Stimulated activated CD8-positive, alpha-beta memory T cell treated with anti-CD3 and anti-CD28 coated beads, Interleukin-4, amount 100 ng/mL, for 4 hours (primary cell): ENCODE measurements at places on chromosomes 3 and 15.

- no peak for DNase-seq
These were observed 5.7 kb downstream of the THBS1 start for GRCh38 chr15:39586387-39587095.

- no peak for DNase-seq
These were observed 16.0 kb downstream of the MUC13 start for GRCh38 chr3:124918524-124918923.

DNA sequence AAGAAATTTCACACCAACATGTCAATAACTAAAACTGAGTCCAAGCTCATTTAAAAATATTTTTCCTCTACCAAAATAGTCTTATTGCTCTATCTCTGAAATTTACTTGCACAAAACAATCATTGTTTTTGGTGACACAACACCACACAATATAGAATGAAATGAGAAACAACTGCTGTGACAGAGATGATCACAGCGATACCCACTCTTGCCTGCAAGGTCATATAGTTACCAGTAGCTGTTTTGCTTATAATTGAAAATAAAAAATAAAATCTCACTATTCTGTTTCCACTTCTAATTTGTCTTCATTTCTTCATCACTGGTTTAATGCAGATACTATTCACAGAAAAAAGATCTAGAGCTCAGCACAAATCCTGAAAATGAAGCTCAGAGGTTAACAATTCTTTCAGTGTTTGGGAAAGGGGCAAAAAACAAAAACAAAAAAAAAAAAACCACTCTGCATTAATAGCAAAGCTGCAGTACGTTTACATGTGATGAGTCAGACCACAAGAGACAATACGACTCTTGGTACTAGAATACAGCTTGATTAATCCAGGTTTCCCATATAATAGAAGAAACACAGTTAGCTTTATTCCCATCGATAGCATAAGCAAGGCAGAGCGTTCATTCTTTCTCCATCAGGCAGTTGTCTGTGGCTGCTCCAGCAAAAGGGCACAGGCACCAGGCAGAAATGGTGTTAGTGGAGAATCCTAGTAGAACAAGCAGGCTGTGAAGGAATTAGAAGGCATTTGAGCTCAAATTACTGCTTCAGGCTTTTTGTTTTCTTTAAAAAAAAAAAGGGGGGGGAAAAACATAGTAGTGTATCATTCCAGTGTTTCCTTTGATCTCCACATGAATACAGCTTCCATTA, 773 bp downstream of the ANKRD28 start:
- DNase-seq: no peak

DNA sequence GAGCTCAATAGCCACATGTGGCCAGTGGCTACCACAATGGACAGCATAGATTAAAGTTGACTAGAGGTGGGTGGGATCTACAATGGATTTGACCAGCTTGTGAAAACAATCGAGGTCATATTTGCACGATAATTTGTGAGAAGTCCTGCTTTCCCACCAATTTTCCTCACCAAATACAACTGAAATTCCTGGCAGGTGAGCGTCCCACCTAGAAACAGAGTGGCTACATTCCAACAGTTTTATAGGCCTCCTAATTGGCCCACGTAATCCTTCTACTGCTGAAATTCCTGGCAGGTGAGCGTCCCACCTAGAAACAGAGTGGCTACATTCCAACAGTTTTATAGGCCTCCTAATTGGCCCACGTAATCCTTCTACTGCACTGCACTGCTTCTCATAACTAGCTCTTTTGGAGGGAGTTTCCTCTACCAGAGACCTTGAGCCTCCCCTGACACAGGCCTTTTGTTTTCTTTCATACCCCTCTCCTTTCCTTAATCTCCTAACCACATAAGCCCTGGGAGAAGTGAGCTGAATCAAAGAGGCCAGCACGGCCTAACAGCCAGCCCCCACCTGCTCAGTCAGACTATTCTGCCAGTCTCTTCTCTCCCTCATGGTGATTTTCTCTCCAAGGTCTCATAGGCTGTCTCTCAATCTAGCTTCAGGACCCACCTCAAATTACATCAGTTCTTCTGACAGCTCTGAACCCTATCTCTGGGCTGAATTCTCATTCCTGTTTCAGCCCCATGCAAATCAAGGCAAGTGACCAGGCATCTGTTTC, 80.2 kb downstream of the BFSP2 start:
- DNase-seq: no peak

DNA sequence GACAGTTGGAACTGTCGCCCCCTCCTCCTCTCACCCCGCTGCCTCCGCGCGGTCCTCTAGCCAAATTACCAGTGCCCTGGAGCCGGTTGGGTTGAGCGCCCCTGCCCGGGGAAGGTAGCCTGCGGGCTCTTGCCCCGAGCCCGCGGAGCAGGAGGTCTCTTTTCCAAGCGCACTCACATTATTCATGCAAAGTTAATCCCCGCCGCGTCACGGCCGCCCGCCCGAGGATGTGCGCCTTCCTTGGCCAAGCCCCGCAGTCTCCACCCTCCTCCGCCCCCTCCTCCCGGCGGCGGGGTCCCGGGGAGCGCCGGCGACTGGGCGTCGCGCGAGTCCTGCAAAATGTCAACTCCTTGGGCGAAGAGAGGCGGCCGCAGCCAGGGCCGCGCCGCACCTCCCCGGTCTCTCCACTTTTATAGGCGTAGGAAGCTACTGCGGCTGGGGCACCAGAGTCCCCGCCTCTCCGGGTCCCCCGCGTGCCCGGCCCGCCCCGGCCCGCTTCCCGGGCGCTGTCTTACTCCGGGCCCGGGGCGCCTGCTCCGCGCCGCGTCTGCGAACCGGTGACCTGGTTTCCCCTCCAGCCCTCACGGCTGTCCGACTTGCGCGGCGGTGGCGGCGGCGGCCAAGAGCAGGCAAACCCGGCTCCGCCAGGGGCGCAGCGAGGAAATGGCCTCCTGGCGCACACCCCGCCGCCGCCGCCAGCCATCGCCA, at the start of gene THRB:
THRB (minus strand) TSS at position 233 of the 708 bp plus-strand sequence.
- no peak for DNase-seq

DNA sequence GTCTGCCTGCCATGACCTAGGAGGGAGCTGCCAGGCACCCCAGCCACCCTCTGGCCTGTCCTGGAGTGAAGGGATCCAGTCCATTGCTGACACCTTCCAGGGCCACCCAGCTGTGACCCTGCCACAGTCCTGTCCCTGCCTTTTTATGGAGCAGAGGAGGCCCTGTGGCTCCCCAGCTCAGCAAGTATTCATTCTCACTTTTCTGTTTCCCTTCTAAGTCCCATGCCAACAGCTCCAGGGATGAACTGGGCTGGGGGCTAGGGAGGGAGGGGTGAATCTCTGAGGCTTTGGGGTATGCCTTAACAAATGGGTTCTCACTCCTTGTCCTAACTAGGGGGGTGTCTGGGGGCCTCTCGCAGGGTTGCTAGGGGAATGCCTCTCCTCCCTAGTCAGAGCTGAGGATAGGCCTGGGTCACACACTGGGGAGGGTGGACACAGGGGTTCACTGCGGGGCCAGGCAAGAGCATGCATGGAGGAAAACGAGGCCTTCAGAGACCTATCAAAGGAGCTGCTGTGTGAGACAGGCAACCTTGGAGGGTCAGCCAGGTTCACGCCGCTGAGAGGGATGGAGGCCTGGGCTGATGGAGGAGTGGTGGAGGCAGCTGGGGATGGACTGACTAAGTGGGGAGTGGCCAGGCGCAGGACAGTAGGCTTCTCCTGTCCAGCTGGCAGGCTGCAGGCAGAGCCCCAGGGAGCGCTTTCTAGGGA, 31.8 kb downstream of the EPHB3 start:
- no peak for DNase-seq

DNA sequence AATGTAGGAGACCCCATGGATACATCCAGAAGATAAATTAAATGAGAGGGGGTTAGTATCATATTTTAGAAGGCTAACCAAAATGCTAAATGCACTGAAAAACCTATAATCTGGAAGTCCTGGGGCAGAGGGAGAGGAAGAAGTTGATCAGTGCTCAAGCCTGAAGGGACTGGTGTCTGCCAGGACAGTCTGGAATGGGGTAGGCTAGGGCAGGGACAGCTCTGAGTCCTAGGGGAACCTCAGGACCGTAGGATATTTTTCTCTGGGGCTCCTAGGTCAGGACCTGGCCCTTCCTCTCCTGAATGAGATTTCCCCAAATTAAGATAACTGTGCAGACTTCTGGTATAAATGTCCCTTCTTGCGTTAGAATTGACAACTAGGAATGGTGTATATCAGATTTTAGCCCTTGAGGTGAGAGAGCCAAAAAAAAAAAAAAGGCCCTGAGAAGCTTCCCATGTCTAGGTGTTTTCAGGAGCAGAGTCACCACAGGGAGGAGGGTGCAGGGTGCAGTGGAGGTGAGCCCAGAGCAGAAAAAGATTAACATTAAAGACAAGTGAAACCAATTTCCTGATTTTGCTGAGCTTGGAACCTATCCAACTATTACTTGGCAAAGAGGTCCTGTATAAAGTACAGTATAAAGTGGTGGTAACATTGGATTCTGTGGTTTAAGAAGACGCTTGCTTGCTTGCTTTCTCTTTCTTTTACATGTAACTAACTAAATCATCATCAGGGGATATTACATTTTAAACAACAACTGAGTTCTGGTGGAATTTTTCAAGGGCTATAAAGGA, 63.5 kb downstream of the HACD2 start:
- DNase-seq: no peak

DNA sequence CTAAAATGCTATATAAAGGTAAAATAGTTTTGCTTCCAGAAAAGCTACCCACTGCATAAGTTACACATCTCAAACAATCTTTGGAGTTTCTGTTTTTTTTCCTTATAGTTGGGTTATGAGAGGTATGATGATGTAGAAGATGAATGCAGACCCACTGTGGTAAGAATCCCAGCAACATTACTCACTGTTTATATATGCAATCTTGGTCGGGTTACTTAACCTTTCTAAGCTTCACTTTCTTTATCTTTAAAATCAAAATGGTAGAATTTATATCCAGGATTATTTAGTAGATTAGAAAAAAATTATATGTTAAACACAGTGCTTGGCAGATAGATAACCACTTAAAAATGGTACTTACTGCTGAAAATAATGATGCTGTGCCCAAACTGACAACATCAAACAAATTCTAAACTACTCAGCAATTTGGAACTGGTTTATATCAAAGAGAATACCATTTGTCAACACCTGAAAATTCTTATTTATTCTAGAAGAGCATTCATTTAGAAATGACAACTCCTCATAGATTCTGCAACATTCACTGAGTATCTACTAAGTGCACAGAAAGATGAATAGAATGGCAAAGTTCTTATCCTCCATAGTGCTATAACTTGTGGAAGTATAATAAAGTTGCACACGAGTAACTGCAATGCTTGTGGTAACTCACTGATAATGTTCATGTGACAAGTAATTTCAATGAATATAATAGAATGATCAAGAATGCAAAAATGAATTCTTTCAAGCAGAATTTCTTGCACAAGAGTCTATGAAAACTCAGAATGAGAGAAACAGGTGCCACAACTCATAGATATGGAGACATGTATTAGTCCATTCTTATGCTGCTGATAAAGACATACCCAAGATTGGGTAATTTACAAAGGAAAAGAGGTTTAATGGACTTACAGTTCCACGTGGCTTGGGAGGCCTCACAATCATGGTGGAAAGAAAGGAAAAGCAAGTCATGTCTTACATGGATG, 129.0 kb upstream of the SLC7A14 start:
- no peak for DNase-seq

GRCh38 chr3:11187681-11188080, 33.4 kb downstream of the HRH1 start:
- no peak for DNase-seq

- DNase-seq: no peak
These were observed 36.0 kb downstream of the MNS1 start for GRCh38 chr15:56428821-56429458.

DNA sequence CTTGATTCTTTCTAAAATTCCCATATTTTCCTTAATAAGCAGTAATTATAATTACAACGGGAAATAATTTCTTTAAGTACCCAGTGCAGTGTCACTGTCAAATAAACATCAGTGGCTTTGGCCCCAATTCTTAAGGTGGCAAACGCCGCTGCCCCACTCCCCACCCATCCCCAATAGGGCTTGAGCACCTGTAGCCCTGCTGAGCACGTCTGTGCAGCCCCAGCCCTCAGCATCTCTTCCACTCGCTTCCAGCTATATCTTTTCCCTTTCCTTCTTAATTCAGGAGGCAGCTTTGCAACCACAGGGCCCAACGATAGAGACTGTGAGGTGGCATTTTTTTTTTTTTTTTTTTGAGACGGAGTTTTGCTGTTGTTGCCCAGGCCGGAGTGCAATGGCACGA, 9.0 kb downstream of the PPM1M start:
- no peak for DNase-seq

DNA sequence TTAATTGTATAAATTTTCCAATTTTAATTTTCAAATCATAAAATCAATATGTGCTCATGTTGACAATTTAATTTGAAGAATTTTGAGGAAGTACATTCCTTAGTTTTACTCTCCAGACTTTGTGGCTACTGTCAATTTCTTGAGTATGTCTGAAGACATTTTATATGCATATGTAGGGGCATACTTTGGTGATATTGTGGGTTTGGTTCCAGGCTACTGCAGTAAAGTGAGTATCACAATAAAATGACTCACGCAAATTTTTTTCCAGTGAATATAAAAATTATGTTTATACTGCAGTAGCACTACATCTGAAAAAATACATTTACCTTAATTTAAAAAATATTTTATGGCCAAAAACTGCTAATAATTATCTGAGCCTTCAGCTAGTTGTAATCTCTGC, 123.2 kb upstream of the PLCL2 start:
- no peak for DNase-seq

DNA sequence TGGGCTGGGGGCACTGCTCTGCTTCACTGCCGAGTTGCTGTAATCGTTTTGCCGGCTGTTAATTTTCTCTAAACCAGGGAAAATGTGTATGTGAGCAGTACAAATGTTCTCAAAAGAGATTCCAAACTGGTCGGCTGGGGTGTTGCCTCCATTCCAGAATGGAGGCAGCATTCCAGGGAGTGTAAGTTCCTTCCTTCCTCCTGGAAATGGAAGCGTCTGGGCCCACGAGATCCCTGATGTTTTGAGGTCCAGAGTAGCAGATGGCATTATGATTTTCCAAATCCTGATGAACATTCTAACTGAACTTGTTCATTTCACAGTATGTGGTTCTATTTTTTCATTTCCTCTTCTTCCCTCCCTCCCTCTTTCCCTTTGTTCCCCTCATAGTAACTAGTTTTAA, 64.4 kb upstream of the SKOR1 start:
- no peak for DNase-seq

DNA sequence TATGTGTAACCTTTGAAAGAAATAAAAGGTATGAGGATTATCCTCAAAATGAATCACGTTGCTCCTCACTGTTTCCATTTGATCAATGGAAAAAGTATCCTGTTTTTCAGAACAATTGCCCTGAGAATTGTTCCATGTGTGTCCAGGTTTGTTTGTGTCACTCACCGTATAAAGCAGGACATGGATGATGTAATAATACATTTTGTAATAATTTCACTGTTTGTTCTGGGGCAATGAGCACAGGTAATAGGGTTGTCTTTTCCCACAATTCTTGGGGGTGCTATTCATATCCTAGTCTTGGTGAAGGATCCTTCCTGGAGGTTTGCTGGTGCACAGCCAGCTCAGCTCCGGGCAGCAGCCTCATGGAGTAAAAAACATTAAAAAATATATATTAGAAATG, 510.8 kb upstream of the MCTP2 start:
- DNase-seq: no peak

- DNase-seq: no peak
These were observed 45.2 kb upstream of the SYNPR start for GRCh38 chr3:63232764-63233396.
